ENCODE measurements at places on chromosomes 2 and 18.

GRCh38 chr2:58991357-58991756 lies 750.2 kb upstream of the FANCL start:
- no peak for DNase-seq

GRCh38 chr2:3127710-3128109 lies 249.9 kb downstream of the EIPR1 start:
- no peak for DNase-seq

- DNase-seq = no peak
Observed at GRCh38 chr2:178550352-178550751, 70.1 kb downstream of the PLEKHA3 start.

DNA sequence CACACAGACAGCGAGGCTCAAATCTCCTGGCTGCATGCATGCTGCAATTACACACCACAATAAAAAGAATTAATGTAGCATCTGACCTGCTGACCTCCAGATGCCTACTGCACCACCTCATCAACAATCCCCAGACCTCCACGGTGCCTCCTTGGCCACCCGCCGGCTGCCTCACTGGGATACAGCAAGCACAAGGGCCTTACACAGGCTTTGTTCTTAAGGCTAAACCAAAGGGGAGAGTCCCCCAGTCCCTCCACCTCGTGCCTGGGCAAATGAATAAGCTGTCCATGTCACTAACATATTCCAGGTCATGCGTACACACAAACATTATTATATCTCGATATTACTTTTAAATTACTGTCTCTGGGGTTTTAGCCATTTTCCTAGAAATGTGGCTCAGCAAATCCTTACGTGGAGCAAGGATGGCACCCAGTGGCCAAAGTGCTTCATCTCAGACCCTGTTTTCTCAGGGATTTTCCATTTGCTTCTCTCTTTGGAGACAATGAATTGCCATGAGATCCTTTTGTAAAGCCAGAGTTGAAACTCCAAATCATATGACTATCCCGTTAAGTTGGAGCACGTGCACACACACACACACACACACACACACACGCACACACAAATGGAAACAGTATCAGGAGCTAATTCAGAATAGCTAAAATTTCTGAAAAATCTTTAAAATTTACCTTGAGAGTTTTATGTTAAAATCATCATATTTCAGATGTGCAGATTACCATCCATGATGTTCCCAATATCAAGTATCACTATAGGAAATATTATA lies 313.8 kb downstream of the PDE11A start:
- DNase-seq = peak; percentile 19

DNA sequence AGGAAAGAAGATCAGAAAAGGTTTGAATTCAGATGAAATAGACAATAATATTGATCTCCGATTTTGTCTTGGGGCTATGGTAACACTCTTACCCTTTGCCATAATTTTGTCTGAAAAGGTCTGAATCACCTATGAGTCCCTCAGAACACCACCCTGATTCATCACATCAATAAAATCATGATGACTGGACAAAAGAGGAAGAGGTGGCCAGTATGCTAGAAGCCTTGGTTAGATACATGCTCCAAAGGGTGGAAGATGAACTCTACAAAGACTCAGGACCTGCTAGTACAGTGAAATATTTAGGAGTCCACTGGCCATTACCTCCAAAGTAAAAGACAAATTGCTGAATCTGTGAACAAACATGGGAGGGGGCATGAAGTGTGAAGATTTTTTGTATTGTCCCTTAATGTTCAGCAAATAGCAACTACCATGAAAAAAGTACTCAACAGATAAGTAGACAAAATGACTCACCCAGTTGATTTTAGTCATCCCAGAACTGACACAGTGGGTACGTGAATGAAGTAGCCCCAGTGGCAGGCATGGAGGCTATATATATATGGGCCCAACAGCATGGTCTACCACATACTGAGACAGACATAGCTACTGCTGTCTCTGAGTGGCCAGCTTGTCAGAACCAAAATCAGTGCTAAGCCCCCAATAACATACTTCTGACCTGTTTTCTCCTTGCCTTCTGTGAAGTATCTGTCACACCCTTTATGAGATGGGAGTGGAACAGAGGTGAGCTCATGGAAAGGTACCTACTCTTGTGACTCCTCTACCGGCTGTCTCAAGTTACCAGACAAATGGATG lies 36.5 kb upstream of the GLS start:
- peak; percentile 37 for DNase-seq

DNA sequence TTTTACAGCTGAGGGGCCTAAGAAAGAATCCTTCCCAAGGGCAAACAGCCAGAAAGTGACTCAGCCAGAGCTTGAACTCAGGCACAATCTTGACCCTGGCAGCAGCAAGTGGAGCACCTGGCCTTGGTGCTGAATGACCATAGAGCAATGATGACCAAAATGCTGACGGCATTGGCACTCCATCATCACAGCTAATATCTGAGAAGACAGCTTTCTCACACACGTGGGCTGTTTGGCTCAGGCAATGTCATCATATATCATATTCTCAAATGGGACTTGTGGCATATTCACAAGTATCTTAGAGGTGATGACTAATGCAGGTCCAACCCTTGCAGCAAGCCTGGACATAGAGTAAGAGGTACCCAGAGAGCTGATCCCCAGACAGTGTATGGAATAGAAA lies 443.9 kb upstream of the MYT1L start:
- peak; percentile 45 for DNase-seq
